ENCODE measurements at places on chromosomes 6 and 20. TPM values are rescaled to one million over a fixed set of nuclear protein-coding genes. Genes with fewer than 3 reads are reported as not detected.

GRCh38 chr6:125102891-125103290, 50.7 kb upstream of the TPD52L1 start:
- no peak for DNase-seq

- DNase-seq, result peak; percentile 85
These were observed 504 bp downstream of the SNTA1 start for GRCh38 chr20:33443006-33443511.

Gene PCK1
- not detected for total RNA-seq

DNA sequence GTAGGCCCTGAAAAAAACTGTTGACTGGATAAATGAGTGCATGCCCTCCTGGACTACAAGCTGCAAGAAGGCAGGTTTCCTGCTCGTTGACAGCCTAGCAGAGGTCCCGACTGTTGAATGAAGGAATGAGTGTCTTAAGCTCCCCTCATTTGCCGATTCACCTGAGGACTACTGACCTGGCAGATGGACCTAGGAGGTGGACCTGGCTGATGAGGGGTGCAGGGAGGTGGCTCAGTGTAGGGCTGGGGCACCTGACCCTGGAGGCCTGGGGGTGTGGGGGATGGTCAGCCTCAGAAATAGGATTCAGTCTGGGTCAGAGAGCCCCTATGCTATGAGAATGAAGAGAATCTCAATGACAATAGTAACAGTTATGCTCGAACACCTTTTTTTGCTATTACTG, 11.6 kb upstream of the TFAP2C start:
- no peak for DNase-seq

- no peak for DNase-seq
These were observed 4.7 kb upstream of the RIPOR2 start for GRCh38 chr6:24940311-24940917.

Gene EDN1
- total RNA-seq, result 13.2 TPM

Gene WFDC10B
- not detected for total RNA-seq

Gene PACSIN1
- total RNA-seq, result not detected

DNA sequence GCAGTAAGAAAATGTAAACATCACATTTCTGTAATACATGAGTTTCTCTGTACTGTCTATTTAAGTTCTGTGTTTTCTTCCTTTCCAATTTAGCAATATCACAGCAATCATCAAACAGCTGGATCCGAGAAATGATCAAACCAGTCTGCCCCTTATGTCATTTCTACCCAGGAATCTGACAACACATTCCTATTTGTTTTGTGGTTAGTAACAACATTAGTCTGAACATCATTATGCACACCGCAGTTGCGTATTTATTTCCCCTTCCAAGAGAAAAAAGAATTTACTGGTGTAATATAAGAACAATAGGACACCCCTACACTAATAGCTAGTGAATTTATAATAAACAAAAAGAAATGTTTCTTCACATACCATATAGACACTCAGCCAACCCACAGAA, 179.5 kb downstream of the BTBD9 start:
- DNase-seq, result no peak

Gene PRKN
- total RNA-seq, result 13.4 TPM

- no peak for DNase-seq
These were observed 12.0 kb downstream of the RBM38 start for GRCh38 chr20:57403216-57403615.

DNA sequence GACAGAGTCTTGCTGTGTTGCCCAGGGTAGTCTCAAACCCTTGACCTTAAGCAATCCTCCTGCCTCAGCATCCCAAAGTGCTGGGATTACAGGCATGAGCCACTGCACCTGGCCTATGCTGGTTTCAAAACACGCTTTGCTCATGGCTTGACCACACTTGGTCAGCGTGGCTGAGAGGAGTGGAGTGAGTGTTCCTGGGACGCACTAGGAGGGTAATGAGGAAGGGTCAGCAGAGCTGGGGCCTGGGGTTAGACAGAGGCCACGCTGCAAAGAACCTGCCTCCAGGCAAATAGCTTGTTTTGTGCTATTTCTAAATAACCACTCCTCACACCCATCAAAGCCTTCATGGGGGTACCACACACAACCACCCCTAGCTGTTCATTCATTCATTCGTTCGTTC, 77.9 kb upstream of the TOX2 start:
- DNase-seq, result peak; percentile 36

DNA sequence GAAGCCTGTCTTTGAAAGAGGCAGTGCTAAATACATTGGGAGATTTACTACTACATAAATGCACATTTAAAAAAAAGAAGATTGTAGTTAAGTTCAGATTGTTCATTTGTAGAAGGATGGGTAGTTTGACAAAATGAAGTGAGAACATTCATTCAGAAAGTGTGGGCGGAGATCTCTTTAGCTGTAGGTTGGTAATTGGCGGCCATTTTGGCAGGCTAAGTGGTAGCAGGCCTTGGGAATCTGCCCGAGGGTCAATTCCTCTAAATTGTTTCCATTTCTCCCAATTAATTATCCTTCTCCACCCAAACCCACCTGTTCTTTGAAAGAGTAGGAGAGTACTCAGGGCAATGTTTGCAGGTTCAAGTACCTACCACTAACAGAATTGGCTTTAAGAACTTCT, 17.9 kb downstream of the SOX4 start:
- DNase-seq, result no peak

Gene KHDC1L
- total RNA-seq, result not detected

- no peak for DNase-seq
These were observed 89.8 kb downstream of the ATRN start for GRCh38 chr20:3560578-3560977.

DNA sequence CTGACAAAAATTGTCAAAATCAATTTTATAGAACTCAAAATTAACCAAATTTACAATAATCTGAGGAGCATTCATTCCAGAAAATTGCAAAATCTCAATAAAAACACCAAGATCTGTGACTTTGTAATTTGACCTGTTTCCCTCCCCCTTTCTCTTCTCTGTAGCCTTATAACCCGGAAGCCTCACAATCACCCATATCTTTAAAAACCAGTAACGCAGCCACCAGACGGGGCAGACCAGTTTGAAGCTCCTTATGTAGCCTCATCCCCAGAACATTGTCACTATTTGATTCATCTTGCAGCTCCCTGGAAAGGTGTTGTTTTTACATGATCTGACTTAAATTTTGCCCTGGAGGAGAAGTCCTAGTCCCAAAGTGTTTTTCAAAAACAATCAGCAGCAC, 27.5 kb upstream of the TGM6 start:
- DNase-seq, result no peak

Gene TMEM151B
- total RNA-seq, result 0.08 TPM

GRCh38 chr6:111122458-111123286, 35.4 kb downstream of the SLC16A10 start:
- DNase-seq, result no peak

Gene CEP162
- 10.1 TPM for total RNA-seq

DNA sequence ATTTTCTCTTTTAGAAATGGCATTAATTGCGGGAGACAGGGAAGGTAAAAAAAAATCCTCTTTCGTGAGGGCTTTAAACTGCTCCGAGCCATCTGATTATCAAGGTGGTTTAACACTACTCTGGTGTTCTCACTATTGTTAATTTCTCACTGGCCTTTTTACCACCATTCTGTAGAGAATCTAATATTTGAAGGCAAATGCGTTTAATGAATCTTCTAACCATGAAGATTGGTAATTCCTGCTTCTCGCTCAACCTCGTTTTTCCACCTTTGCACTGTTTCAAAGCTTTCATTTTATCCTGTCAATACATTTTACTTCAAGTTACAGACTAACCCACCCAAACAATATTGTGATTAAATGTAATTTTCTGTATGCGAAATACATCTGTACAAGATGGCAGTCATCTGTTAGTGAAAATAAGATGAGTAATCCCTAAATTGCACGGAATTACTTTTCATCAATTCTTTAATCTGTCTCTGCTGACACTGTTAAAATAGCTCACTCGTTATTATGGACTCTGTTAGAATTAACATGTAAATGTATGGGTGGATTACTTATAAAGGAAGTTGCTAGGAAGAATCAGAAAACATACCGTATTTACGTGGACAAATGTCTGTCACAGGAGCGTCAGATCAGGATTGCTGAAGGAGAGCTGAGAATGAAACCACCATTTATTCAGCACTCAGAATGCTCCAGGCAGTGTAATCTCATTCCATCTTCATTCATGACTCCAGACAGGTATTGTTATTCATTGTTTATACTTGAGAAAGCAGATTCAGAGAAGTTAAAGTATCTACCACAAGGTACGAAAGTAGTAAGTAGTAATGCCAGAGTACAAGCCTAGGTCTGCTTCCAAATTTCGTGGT, 1.1 kb upstream of the LCA5 start:
- DNase-seq, result no peak

DNA sequence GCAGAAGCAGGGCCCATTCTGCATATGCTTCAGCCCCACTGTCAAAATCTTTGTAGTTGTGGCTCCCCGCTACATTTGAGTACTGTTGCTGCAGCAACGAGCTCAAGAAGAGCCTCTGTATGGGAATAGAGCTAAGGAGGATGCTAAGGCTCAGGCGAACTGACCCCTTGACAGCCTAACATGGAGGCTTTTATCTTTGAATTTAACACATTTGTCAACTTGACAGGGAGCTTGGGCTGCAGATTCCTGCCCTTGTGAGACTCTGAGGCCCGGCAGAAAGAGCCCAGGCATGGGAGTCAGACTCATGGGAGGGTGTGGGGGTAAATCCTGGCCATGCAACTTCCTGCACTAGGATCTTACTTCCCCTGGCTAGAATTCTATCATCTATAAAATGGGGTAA, 278.7 kb upstream of the CITED2 start:
- DNase-seq, result no peak

All from osteocyte (in vitro differentiated cells).